CD4-positive, alpha-beta T cell treated with Interferon alpha-2 for 1 hour (primary cell): ENCODE measurements at places on chromosomes 16 and 17.

- DNase-seq = no peak
These were observed 93.6 kb downstream of the WSCD1 start for GRCh38 chr17:6163612-6164333.

DNA sequence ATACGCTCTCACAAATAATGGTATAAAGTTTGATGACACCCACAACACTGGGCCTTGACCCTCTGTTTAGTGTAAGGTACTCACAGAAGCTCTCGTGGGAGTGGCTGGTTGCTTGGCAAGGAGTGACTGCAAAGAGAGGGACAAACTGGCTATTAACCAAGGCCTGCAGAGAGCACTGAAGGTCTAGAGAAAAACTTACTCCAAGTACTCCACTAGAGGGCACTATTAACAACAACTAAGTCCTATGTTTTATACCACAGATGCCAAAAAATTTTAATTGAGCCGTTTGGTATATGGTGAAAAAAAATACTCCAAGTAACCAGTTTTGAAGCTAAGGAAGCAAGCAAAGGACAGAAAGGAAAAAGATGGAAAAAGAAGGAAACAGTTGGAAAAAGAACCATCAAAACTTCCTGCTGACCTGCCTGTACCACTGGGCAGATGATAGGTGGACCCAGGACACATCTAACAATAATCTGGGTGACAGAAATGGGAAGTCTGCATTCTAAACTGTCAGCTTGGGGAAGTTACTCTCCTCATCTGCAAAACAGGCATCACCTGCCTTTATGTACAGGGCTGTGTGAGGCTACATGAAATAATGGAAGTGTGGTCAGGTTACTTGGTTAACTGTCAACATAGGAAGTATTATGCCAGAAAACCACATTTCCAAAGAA, 23.2 kb downstream of the DYNC1LI2 start:
- DNase-seq = peak; percentile 59

DNA sequence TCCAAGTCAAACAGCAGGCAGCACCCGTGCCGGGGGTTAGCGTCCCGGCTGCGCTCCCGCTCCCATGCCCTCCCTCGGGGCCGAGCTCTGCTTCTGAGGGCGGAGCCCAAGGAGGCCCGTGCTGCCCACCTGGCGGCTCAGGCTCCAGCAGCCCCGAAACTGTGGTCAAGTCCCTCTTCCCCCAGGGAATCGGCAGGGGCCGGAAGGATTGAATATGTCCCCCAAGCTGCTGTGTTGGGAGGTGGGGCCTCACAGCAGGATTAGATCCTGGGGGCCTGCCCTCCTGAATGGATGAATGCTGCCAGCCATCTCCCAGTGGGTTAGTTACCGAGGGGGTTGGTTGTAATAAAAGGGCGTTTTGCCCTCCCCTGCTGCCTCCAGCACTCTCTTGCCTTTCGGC, 33.9 kb downstream of the MAP2K3 start:
- no peak for DNase-seq

- DNase-seq = no peak
These were observed 2.6 kb downstream of the MFSD11 start for GRCh38 chr17:76740329-76741118.

DNA sequence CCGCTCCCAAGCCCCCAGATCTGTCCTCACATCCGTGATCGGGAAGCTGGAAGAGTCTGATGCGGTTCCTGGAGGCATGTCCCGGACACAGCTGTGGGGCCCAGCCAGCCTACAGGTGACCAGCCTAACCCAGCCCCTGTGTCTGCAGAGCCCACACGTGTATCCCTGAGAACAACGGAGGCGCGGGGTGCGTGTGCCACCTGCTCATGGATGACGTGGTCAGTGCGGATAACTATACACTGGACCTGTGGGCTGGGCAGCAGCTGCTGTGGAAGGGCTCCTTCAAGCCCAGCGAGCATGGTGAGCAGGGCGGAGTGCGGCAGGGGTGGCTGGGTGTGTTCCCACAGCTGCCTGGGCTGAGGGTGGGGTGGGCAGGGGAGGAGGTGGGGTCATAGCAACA, 30.9 kb downstream of the IL4R start:
- DNase-seq = no peak

DNA sequence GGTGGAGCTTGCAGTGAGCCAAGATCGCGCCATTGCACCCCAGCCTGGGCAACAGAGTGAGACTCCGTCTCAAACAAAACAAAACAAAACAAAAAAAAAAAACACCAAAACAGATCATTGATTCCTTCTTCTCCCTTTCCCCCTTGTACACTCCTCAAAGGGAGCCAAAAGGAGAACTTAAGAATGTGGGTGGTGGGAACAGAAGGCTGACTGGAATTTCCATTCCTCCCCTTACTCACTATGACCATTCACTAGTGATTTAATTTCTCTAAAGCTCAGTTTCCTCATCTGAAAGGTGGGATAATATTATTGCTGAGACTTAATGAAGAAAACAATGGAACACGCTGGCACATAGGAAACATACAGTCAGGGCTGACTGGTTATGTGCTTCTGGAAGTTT, 17.1 kb upstream of the HNF1B start:
- no peak for DNase-seq

GRCh38 chr17:21214777-21215541, 998 bp upstream of the TMEM11 start:
- DNase-seq = no peak

DNA sequence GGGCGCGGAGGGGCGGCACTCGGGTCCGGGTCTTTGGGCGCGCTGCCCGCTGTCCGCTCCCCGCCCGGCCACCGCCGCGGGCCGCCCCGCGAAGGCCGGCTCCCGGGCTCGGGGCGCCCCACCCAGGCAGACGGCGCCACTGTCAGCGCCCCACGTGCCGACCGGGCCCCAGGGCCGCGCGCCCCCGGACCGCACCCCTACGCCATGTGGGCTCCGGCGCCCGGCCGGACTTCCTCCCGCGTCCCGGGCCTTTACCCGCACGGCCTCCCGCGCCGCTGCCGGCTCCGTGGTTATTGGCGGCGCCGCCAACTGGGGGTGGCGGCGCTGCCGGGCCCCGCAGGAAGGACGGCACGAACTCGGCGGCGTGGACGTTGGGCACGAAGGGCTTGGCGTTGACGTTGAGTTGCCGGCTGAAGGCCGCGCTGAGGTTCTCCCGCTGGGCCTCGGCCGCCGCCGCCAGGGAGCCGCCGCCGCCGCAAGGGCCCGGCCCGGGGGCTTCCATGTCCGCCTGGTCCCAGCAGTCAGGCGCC, 577 bp downstream of the GSPT1 start:
- peak; percentile 44 for DNase-seq

DNA sequence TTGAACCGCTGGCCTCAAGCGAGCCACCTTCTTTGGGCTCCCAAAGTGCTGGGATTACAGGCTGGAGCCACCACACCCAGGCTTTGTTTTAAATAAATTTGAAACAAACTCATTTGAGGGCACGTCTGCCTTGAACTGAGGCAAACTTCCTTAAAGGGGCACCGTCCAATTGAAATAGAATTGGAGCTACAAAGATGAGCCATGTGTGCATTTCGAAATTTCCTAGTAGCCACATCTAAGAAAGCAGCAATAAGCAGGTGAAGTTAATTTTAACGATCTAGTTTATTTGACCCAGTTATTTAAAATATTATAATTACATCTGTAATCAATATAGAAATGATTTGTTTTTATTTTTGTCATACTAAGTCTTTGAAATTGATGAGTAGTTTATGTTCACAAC, 755 bp upstream of the C16orf89 start:
- DNase-seq = no peak

DNA sequence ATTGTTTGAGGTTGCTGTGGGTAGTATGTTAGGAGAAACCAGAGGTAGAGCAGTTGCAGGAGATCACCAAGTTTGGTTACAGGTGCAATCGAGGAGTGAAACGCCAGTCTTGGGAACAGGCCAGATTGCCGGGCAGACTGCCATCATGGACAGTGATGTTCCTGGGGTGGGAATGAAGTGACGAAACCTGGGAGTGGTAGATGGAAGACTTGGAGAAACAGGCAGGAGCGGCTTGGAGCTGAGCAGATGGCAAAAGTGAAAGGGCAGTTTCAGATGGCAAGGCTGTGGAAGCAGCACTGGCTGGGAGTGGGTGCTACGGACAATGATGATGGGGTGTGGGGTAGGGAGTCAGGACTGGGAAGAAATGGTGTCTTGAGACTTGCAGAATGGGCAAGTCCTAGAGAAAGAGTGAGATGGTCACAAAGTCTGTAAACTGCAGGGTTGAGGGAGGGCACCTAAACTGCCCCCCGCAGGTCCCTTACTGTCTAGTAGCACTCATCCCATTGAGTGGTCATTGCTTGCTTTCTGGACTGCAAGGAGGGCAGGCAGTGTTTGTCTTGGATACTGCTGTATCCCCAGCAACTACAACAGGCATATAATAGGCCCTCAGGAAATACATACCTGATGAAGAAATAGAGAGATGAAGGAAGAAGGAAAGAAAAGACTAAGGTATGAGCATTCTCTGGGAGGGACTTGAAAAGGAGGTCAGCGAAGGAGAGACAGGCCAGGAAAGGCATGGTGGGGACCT, 29.5 kb upstream of the ULK2 start:
- DNase-seq = no peak

DNA sequence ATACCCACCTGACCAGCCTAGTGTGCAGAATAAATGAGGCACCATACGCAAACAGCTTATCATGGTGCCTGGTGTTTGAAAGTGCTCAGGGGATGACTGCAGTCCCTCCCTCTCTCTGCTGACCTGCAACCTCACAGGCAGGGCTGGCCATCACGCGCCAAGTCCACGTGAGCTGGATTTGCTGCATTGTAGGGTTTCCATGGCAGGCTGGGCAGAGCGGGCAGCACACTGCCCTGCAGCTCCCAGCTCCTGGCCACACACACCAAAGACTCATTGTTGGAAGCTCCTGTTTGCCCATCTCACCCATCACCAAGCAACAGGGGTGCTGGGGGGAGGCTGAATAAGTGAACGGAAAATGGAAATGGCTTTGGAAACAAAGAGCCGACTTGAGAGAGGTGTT, 81.8 kb downstream of the IRX3 start:
- no peak for DNase-seq

- no peak for DNase-seq
These were observed 1021.4 kb downstream of the CDH8 start for GRCh38 chr16:61014869-61015268.

- no peak for DNase-seq
These were observed 9.3 kb downstream of the CCDC102A start for GRCh38 chr16:57527027-57527426.
